ENCODE measurements at places on chromosomes 13 and 19.

- DNase-seq = no peak
Observed at GRCh38 chr13:108911807-108912206, 282.4 kb downstream of the MYO16 start.

DNA sequence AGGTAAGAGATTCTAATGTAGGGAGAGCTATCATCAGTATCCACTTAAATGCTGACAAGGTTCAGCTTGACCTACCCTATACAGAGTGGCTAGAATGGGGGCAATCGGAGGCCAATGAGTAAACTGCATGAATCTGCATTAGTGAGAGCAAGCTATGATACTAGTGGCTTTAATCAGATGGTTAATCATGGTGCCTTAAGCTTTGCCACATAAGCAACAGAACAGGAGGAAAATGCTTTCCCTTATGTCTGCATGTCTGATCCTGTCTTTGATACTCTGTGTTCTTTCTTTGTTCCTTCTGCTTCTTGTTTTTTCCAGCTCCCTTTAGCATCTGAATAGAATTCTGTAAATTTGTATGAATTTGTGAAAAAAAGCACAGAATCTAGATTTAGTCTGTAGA is 91.1 kb downstream of the WDFY2 start:
- DNase-seq = no peak

DNA sequence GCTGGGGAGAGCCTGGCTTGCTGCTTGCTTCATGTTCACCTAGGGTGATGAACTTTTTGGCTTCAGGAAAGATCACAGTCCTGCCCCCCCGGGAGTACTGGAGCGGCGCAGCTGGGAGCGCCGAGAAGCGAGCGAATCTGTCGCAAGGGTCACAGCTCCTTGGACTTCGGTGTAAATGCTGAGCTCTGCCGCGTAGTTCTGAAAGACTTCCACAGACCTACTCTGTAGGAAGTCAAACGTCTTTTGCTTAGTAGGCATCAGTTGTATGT is 2.7 kb downstream of the ING1 start:
- DNase-seq = no peak

GRCh38 chr13:41611385-41611784 is 154.0 kb downstream of the RGCC start:
- no peak for DNase-seq

GRCh38 chr13:97548138-97548537 is 114.2 kb downstream of the RAP2A start:
- DNase-seq = no peak

DNA sequence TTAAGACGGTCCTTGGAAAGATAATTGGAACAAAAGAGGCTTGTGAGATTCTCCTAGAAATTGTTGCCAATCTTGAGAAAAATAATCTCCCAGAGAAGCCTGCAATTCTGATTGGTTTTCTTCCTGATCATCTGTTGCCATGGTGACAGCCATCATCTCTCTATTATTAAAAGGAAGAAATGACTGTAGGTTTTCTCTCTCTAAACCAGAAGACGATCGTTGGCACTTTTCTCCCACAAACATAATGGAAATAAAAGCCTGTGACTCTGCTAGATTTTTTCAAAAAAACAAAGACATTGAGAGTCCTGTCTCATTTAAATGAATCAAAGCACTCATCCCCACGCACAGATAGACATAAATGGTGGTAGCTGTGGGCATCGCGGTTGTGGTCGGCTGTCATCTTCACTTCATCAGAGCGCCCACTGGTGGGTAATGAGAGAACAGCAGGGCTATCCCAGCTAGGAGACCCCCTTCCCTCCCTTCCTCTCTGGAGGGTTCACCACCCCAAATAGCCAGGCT is 21.7 kb upstream of the CALM3 start:
- peak; percentile 54 for DNase-seq

DNA sequence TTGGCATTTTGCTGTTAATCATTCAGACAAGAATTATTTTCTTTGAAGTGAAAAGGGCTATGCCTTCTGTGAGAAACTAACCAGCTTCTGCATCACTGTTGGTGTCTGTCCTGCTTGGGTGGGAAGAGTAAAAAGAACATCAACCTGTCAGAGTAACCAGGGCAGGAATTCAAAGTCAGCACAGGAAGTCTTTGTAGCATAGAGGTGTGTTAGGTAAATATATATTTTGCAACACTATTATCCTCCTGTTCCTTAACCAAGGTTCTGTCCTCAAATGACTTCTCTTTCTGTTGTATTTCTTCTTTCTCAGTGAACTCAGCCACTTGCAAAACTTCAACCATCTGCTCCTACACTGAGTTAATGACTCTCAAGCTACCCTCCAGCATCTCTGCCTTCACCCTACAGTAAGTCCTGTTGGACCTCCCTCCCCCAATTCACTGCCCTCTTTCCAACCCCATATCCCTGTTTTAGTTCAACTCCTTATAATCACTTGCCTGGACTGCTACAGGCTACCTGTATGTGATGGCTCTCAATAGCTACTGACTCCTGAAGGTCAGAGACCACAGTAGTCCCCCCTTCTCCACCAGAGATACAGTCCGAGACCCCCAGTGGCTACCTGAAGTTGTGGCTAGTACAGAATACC is 49.9 kb downstream of the SMAD9 start:
- DNase-seq = no peak

DNA sequence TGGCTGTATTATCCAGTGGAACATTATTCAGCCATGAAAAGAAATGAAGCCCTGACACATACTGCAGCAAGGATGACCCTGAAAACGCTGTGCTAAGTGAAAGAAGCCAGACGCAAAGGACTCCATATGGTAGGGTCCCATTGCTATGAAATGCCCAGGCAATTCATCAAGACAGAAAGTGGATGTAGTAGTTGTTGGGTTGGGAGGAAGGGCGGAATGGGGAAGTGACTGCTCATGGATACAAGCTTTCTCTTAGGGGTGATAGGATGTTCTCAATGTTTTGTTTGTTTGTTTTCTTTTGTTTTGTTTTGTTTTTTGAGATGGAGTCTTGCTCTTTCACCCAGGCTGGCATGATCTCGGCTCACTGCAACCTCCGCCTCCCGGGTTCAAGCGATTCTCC is 11.1 kb upstream of the CEACAM16 start:
- DNase-seq = no peak

GRCh38 chr13:105936816-105937215 is 598.6 kb downstream of the EFNB2 start:
- DNase-seq = no peak

DNA sequence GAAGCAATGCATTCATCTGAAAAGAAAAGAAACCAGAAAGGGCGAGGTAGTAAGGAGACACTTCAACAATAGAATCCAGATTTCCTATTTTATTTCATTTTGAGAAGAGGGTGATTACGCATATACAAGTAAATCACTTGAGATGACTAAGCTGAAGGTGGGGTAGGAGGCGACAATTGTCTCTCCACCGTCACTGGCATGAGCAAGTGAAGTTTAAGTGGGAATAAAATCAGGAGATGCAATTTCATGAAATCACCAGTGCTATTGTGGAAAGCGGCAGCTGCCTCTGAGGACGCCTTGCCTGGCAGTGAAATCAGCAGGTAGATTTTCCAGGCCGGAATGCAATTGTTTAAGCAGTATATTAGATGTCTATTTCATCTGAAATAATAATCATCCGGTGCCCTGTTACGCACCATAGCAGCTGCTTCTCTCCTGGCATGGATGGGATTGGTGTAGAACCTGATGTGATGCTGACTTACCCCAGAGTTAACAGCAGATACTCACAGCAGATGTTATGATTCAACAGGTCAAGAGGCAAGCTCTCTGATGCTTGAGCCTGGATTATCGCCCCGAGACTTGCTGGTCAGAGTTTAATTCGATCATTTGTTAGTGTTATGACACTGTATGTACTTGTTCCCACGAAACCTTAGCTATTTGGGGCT is 64.3 kb downstream of the RASL11A start:
- DNase-seq = no peak

DNA sequence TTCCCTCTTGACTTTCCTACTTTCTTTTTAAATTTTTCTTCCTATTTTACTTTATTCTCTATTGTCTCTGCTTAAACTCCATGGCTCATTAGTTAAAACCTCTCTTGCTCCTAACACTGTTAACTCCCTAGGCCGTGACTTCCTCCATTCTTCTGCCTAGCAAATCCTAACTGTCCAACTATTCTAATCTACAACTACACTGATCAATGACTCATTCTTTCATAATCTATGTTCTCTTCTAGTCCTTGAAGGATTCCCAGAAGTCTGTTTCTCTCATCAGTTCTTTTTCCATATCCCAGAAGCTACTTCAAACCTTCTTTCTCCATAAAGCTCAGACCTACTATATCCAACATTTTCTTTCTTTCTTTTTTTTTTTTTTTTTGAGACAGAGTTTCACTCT is 66.9 kb downstream of the MICU2 start:
- DNase-seq = no peak

GRCh38 chr13:75771818-75772217 is 135.7 kb downstream of the LMO7 start:
- DNase-seq = no peak

DNA sequence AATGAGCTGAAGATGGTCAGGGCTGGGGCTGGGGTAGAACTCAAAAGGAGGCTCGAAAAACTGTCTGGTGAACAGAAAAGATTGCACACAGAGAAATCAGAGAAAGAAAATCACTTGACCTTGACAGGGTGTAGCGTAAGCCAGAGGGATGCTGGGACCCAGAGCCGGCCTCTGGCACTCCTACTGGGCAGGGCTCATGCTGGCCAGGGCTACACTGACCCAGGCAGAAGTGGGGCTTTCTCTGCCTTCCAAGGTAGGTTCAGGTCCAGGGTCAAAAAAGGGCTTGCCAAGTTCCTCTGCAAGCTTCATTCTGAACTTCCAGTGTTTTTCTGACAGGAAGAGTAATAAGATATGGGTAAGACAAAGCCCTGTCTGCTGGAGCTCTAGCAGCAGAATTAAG is 56.2 kb downstream of the LATS2 start:
- no peak for DNase-seq

- DNase-seq = no peak
Observed at GRCh38 chr19:38004521-38005223, 97.7 kb downstream of the SIPA1L3 start.

Measured in activated CD8-positive, alpha-beta memory T cell treated with anti-CD3 and anti-CD28 coated beads, Interleukin-2, amount 50 U/mL, for 4 hours (primary cell).